ENCODE measurements at places on chromosomes 5 and 9.

DNA sequence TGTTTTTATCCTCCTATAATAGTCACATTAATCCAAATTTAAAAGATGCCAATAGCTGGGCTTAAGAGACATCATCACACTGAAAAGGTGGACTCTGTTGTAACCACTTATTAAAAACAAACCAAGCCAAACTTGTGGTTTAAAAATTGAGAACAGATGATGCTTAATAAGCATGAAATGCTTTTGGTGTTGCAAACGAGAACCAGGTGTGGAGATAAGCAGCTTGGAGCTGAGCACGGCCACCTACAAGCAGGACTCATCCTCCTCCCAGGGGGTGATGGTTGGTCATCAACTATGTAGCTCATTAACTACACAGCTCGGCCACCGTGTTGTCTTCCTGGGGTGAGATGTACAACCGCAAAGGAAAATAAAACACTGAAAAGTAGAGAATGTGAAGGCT, 154.4 kb downstream of the NPR3 start:
- no peak for DNase-seq

DNA sequence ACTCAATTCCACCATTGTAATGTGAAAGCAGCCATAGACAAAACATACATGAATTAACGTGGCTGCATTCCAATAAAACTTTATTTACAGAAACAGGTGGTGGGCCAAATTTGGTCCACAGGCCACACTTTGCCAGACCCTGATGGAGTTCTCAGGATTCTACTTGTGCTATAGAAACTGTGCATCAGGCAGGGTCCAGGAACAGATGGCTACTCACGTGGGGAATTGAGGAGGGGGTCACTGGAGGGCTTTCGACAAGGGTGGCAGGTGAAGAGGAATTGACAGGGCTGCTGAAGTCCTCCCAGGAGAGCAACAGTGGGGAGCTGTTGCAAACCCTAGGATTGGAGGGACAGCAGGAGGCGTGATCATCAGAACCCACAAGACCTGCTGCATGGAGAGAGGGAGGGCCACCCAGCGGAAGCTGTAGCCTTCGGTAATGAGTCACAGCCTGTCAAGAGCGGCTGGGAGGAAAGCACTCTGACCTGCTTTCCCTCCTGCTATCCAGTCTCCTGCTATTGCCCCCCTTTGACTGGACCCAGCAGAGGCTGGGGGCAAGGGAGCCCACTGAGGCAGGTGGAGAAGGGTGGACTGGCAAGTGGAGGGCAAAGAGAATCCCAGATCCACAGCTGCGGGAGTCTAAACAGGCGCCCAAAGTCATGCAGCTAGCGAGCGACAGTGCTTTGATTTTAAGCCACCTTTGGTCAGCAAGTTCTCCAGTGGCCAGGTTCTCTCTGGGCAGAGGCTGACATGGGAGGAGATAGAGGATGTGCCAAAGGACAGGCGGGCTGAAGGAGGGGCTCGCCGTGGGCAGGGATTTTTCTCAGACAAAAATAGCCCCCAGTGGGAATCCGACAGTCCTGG, 138.3 kb upstream of the SMIM23 start:
- no peak for DNase-seq

GRCh38 chr9:116605060-116605459, 82.0 kb upstream of the TRIM32 start:
- DNase-seq = no peak

DNA sequence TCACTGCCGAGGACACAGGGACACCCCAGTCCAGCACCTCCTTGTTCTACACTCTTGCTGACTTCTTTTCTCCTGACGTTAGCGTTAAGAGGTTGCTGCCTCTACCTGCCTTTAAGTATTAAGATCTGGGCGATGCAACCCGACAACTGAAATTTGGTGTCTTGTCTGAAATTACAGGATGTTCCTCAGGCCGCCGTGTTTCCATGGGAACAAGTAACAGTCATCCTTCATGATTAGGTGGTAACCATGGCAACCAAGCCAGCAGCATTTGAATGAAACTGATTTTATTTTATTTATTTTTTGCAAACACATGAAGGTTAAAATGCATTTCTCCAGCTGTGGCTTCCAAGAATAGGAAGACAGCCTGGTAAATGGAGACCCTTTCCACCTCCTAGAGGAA, 20.8 kb downstream of the DAB2IP start:
- no peak for DNase-seq

- DNase-seq = no peak
Observed at GRCh38 chr9:37812773-37813379, 12.3 kb downstream of the DCAF10 start.

DNA sequence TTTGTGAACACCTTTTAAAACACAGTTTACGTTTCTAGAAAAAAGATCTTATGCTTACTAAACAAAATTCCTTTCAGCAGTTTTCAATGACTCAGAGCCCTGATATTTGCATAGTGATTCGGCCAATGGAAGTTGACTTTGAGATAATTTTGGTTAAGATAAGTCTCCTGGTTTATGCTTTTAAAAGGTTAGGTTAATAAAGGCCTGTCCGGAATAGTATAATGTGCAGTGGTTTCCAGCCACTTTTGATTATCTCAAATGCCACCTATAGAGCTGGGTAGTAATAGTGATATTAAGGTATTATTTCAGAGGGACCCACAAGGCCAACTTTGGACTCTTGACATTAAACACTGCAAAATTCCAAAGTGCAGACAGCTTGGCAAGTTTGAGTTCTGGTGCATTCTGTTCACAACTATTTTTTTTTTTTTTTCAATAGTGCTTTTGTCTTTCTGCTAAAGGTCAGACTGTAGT, 86.1 kb downstream of the F2RL2 start:
- no peak for DNase-seq

GRCh38 chr9:95313010-95313498, 4.5 kb downstream of the FANCC start:
- no peak for DNase-seq

GRCh38 chr9:68832861-68833518, 128.0 kb downstream of the PIP5K1B start:
- DNase-seq = no peak

DNA sequence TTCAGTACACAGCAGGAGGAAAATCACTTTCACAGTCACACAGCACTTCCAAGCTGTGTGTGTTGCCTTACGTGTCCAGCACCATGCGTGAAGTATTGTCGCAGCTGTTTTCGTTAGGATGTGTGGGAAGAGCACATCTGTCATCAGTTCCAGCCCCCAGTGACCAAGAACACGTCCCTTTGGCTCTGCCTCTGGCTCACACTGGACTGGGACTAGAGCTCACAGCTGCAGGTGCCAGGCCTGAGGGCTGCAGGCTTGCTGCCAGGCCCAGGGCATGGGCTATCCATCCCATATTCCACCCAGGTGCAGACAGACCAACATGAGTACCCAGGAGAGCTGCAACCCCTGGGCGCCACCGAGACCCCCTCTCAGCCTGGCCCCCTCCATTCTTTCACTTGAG, 60.5 kb upstream of the ANKRD33B start:
- DNase-seq = no peak

DNA sequence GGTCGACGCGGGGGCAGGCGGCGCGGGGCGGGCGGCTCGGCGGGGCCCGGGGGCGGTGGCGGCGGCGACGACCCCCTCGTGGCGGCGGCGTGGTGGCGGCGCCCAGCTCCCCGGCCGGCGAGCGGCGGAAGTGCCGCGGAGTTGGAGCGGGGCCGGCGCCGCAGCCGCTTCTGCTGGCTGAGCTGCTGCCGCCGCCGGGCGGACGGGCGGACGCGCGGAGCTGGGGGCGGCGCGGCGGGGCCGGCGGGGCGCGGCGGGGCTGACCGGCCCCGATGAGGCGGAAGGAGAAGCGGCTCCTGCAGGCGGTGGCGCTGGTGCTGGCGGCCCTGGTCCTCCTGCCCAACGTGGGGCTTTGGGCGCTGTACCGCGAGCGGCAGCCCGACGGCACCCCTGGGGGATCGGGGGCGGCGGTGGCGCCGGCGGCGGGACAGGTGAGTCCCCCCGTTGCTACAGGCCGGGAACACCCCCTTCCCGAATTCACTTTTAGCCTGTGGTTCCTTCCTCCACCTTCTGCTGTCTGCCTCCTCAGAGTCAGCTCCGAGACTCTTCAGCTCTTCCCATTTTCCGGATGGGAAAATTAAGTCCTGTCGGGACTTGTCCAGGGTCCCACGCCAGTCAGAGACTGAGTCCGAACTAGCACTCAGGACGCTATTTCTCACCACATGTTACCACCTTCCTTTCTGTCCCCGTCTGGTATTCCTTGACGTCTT, at the start of gene GALNT10:
TSS of gene GALNT10 (plus strand) at position 139 of the 710 bp plus-strand sequence. CDS start at position 273, 134 bp downstream.
- peak; percentile 59 for DNase-seq

- DNase-seq = no peak
Observed at GRCh38 chr9:14347406-14348122, 33.6 kb upstream of the NFIB start.

DNA sequence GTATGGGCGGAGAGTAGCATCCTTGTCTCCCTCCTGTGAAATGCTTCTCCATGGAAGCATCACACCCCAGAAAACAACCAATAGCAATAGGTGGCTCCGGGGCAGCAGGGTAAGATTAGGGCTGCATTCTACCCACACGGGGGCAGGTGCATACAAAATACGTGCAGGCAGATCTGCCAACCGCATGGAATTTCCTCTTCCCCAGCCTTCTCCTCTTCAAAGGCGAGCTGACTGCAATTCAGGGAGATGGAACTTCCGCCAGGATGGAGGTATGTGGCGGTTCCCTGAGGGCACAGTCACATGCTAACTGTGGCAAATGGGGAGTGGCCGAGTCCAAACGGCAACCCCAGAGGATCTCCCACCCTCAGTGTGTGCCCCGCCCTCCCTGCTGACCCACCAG, 81.5 kb downstream of the LMNB1 start:
- DNase-seq = no peak

DNA sequence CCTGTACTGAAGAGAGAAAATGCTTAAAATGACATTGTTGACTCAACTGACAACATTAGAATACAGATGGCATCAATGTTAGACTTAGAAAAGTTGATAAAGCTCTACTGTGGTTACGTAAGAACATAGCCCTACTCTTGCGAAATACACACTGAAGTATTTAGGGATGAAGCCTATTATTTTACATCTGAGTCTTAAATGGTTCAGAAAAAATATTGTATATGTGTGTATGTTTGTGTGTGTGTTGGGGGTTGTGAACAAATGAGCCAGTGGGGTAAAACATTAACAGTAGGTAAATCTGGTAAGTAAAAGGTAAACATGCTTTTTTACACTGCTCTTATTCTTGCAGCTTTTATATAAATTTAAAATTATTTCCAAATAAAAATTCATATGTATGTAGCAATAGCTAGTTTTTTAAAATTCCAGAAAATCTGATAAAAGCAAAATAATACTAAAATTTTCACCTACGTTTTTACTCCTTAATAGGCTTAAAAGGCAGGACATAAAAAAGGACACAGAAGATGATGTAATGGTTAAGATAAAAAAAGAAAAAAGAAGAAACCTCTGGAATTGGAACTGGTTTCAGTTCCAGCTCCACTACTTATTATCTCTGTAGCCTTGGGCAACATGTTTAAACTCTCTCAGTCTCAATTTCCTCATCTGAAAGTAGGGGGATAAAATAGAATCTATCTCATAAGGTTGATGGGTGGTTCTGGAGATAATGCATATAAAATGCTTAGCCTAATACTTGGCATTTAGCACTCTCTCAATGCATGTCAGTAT, 44.3 kb downstream of the GARNL3 start:
- no peak for DNase-seq

DNA sequence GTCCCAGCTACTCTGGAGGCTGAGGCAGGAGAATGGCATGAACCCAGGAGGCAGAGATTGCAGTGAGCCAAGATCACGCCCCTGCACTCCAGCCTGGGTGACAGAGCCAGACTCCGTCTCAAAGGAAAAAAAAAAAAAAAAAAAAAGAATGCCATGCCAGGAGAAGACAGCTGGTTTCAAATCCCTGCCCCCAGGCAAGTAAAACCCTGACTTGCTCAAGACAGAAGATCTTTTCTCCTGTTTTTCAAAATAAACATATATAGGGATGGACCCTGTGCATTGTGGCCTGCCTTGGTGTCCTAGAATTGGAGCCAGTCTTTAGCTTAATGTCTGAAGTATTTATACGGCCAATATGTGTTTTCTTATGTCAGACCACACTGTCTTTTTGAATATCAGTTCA, 177.1 kb downstream of the NR3C1 start:
- no peak for DNase-seq

GRCh38 chr5:130135506-130135905, 231.2 kb downstream of the CHSY3 start:
- no peak for DNase-seq

- DNase-seq = no peak
Observed at GRCh38 chr9:92968081-92968480, 20.8 kb downstream of the FGD3 start.

DNA sequence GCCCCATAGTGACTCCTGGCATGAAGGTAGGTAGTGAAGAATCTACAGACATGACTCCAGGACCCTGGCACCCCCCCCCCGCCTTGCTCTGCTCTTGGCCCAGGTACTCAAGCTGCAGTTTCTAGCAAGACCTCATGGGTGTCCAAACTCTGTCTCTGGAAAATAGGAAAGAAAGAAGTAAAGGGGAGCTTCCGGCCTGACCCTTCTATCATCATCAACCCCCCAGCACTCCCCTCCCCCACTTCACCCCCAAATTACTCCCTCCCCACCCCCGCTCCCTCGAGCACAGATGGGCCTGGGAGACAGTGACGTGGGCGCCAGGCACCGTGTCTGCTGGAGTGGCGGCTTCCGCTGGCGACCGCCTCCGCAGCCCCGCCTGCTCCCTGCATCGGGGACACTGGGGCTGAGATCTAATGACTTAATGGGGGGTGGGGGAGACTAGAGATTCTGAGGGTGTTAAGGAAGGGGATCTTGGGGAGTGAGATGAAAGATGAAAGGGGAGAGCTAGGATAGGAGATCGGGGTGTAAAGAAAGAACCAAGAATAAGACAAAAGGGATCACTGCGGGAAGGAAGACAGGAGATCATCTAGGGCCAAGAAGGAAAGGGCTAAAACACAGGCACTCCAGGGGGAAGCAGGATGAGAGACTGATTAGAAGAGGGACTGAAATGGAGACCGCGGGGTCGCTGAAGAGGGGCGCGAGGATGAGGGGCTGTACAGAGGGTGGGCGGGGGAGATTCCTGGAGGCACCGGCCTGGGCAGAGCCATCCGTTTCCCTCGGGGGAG, 1.1 kb upstream of the DNAJB5 start:
- peak; percentile 45 for DNase-seq
